ENCODE measurements at places on chromosomes 5 and 9. TPM values are rescaled to one million over a fixed set of nuclear protein-coding genes. Genes with fewer than 3 reads are reported as not detected.

Gene DIMT1
- total RNA-seq = 22.8 TPM

Gene SAXO1
- total RNA-seq = not detected

Gene PTGR1
- not detected for total RNA-seq

Gene AFAP1L1
- 0.19 TPM for total RNA-seq

Gene STC2
- not detected for total RNA-seq

Gene DRD1
- not detected for total RNA-seq

Gene CCNJL
- not detected for total RNA-seq

Gene SLC27A6
- not detected for total RNA-seq

Gene SPINK14
- total RNA-seq = not detected

Gene MEIKIN
- not detected for total RNA-seq

Gene PALM2AKAP2
- not detected for total RNA-seq

Gene ZNF454
- total RNA-seq = not detected

Gene SCGB3A2
- total RNA-seq = not detected

Gene GPR151
- not detected for total RNA-seq

Gene TLX3
- not detected for total RNA-seq

Gene PRR7
- total RNA-seq = 21.0 TPM

Gene TSSK1B
- not detected for total RNA-seq

Gene SEMA6A
- not detected for total RNA-seq

Gene PCDHGA3
- not detected for total RNA-seq

Gene C9orf153
- total RNA-seq = 0.58 TPM

Gene CDX1
- not detected for total RNA-seq

Gene ANKRD55
- total RNA-seq = not detected
